ENCODE measurements at places on chromosomes 6 and 20.

- no peak for DNase-seq
Measured at GRCh38 chr6:135811644-135812526, 39.6 kb upstream of the PDE7B start.

DNA sequence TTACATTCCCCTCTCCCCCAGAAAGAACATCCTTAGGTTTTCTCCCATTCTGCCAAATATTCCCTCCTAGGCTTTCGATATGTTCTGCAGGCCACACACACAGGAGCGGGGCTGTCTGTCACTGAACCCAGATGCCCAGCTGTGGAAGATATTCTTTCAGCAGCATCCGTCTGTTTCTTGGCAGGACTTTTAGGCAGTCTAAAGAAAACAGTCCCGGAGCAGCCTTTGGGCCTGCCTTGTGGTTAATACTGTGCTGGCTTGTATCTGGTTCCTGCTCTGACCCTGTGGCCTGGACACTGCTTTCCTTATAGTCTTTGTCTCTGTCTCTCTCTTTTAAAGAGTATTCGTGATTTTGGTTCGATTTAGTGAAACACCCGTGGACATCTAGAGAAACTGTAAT, 94.6 kb upstream of the SUPT3H start:
- peak; percentile 28 for DNase-seq

GRCh38 chr20:40438161-40438830, 250.7 kb downstream of the MAFB start:
- DNase-seq: no peak

DNA sequence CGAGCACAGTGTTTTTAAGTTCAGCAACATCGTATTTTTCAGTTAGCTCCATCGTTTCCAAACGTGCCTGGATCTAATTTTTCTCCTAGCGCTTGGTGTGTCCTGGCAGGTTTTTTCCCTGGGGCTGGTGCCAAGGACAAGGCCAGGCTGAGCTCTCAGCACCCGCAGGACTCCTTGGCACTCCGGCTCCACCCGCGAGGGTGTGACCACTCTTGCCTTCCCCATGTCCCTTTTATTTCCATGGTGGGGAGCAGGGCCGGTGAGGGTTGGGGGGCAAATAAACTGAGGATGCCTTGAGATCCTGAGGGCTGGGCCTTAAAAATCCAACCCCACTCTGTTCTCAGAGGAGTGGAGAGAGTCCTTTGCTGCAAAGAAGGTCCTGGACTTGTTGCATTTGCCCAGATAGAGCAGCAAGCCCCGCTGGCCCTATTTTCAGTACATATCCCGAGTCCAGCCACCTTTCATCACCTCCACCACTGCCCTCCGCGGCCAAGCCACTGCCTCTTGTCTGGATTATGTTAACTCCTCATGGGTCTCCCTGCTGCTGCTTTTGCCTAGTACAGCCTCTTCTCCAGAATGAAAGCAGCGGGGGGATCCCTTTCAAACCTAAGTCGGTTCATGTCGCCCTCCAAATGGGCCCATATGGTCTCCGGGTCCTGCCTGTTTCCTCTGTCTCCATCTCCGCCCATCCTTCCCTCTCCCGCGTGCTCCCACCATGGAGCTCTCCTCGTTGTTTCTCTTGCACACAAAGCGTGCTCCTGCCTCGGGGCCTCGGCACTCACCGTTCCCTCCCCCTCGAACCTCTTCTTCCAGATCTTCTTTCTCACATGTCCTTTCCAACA, 4.5 kb upstream of the RAB44 start:
- no peak for DNase-seq

DNA sequence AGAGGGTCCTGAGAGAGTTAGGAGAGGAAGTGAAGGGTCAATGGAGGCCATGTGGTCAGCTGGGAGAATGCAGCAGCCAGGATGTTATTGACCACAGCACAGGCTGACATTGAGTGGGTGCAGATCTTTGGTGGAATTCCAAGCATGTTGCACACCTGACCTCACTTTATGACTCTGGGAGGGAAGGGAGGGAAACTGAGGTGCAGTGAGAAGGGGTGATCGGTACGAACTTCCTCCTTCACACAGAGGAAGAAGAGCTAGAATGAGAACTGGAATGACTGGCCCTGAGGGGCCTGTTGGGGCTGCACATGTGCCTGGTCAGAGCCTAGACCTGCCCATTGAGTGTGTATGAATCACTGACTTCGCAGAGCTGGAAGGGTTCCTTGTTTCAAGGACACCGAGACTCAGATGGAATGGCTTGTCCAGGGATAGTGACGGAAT, 9.8 kb downstream of the FAM83D start:
- DNase-seq: no peak

DNA sequence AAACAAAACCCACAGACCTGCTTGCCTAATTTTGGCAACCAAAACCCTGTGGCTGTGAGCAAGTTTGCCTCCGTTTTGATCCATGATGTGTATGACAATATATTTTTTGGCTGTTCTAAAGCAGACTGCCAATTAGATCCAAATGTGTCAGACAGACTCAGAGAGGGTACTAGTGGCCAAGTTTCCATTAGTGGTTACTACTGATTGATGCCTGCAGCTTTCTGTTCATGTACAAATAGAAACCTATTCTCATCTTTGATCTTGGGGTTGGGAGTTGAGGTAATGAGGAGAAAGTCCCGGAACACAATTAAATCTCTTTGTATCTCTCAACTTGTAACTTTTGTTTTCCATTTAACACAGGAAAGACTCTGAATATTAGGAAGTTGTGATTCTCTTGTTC, 100.9 kb downstream of the RNF144B start:
- no peak for DNase-seq
